ENCODE measurements at places on chromosomes 4 and X.

- DNase-seq = no peak
Observed at GRCh38 chrX:136850441-136851175, 29.9 kb downstream of the RBMX start.

GRCh38 chr4:124322234-124323065, 390.1 kb downstream of the ANKRD50 start:
- no peak for DNase-seq

DNA sequence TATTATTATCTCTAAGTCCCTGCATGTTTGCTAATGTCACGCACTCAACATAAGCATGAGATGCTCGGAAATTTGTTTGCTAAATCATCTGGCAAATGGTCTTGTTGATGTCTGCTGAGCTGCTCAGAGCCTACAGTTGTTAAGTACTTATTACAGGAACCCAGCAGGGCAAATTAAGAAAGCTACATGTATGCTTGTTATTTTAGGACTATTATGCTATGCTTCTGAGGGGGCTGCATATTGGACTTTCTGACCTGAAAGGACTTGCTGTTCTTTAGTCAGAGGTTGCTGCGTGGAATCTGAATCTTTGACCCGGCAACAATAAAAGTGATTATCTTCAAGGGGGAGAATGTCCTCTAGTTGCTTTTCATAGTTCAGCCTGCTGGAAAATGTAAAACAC, 36.3 kb upstream of the TENM3 start:
- no peak for DNase-seq

GRCh38 chrX:66110112-66110511, 53.9 kb upstream of the HEPH start:
- no peak for DNase-seq

DNA sequence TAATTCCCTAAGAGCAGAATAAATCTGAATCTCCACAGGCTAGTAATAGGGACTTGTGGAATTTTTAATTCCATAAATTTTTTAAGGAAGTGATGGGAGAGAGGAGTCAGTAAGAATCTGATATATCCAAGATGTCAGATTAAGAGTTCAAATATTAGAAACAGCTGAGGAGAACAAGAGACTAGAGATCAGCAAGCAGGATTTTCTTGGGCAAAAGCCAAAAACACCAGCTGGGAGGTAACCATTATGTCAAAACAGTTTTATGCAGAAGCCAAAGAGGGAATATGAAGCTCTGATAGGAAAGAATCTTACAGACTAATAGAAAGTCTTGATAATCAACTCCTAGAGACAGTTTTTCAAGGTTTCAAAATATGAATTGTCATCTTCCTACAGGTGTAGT, 72.2 kb upstream of the RBPJ start:
- DNase-seq = no peak

DNA sequence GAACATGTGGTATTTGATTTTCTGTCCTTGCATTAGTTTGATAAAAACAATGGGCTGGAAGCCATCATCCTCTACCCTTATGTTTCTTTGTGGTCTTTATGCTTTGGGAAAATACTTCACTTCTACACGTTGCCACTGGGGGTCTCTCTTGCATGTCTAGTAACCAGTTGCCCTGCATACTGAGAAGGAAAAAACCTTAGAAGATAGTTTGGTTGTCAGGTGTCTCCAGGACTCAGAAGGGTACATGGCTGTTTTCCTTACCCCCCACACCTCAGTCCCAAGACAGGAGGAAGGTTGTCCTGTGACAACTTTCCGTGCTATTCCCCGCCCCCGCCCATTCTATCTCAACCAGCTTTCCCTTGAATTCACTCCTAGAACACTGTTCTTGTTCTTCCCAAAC, 62.1 kb upstream of the LANCL3 start:
- DNase-seq = no peak

- DNase-seq = no peak
Observed at GRCh38 chrX:41344053-41344452, 10.1 kb downstream of the DDX3X start.

All from cerebellar nuclear complex (tissue), 1 donor.